EL (cell line): ENCODE measurements at places on chromosomes 3 and 15.

DNA sequence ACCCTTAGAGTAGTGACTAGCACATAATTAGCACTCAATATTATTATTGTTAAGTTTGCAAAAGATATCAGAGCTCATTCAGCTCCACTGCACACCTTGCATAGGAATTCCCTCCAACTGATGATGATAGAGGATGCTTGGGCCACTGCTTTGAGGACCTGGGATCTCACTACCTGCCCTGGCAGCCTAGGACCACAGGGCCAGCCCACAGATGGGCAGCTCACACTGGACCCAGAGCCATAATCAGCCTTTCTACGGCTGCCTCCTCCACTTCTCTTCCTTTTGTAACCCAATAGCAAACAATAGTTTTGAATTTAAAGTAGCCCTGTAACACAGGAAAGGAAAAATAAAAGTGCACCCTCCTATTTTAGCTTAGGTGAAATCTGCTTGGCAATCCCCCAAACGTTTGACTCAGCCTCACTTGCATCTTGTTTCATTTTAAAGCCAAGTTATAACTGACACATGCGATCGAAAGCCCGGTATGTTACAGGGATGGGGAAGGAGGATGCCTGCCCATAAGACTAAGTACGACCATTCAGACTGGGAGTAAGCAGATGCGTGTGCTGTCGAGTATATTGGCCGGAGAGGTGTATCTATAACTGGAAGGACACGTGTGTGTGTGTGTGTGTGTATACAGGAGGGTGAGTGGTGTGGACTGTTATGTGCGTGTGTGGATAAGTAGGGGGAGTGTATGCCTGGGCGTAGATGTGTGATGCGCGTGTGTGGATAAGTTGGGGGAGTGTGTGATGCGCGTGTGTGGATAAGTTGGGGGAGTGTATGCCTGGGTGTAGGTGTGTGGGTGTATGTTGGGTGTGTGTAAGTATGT, 65.9 kb downstream of the CPN2 start:
- no peak for DNase-seq

DNA sequence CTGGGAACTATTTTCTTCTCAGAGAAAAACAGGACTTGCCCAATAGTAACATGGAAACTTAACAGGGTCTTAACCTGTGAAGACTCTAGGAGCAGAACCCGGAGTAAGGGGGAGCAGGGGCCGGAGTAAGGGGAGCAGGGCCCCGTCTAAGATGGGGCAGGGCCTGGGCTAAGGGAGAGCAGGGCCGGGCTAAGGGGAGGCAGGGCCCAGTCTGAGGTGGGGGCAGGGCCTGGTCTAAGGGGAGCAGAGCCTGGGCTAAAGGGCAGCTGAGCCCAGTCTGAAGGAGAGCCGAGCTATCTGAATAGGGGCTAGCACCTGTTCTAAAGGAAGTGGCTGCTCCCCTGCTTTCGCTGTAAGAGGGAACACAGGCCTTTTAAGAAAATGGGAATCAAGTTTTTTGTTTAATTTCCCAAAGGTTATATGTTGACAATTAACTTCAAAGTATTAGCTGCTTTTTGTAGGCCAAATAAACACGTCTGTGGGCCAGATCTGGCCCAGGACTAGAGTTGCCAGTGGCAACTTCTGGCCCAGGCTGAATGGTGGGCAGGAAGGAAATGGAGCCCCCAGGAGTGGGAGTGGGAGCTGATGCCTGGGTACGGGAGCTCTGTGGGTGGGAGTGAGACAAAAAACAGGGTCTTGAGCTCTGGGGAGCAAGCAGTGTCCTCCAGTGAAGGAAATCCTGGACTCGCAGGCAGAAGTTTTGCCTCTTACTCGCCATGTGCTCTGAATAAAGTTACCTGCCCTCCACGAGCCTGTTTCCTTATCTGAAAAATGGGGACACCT, 32.5 kb downstream of the CSPG4 start:
- no peak for DNase-seq

DNA sequence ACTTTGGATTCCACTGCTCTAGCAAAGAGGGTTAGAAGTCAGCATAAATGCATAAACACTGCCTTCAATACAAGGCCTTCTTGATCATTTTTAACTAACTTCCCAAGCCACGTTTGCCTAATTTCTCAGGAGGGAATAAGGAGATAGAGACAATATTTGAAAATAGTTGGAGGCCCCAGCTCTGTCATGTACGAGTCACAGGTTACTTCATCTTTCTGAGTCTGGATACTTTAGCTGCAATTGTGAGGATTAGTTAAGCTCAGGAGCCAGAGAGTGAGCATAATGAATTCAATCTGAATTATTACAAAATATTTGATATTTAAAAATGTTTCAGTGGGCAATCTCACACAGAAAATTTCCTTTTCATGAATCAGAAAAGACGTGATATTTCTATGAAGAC, 298.9 kb downstream of the SHOX2 start:
- peak; percentile 36 for DNase-seq

DNA sequence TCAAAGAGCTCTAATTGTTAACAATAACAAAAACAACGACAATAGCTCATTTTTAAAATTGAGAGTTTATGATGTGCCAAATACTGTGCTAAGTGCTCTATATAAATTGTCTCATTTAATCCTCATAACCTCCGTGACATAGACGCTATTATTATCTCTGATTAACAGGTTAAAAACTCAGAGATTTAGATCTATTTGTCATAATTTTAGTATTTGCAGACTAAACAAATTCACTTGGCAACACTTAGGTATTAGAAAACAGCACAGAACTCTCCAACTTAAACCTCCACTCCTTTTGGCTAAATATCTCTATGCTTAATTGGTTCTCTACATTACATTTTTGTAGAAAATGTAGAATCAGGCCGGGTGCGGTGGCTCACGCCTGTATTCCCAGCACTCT, 136.4 kb downstream of the SPATA16 start:
- DNase-seq: no peak

GRCh38 chr3:151476344-151477018, 15.6 kb upstream of the IGSF10 start:
- DNase-seq: no peak

DNA sequence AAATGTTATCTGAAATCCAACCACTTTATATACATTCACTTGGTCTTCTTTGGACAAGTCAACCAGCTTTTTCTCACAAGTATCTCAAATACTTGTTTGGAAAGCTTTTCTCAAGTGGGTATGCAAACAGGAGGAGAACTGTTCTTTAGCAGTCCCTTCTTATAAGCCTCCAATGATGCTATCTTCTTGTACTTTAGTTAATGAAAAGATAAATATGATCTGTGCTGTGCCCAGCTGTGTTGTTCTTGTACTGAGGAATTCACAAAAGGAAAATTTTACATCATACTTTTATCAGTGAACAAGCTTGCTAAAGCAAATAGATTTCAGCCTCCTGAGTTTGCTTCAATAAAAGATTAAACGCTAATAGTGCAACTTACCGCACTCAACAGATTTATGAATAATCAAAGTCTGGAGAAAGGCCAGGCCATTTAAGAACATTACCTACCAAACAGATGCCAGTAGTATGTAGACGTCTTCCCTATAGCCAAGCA, 395.2 kb downstream of the MECOM start:
- no peak for DNase-seq

GRCh38 chr3:46135475-46135874, 72.6 kb downstream of the CCR1 start:
- DNase-seq: no peak

GRCh38 chr15:51374131-51374530, 32.7 kb downstream of the GLDN start:
- DNase-seq: no peak

- DNase-seq: no peak
These were observed 25.2 kb downstream of the TRIM71 start for GRCh38 chr3:32842987-32843386.

DNA sequence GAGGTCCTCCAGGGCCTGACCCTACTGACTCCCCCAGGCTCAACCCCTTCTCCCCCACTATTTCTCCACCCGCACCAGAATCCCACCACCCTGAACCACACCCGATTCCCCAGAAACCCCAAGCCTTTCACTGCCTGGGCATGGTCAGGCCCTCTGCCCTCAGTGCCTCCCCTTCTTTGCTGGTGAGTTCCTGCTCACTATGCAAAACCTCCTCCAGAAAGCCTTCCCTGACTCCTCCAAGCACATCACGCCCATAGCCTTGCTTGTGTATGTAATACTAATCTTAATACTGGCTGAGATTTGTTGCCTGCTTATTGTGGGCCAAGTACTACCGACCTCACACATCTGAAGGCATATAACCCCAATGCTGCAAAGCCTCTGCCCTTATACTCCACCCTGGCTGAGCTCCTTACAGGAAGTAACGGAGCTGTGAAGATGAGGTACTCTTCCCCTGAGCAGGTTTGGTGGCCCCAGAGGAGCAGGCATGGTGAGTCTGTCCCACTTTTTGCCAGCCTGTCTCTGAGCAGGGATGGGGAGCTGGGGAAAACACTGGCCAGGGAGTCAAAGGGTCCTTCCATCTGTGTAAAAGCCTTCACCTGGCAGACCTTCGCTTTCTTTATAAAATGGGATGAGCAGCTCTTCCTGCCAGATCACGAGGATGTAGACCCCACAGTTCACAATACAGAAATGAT, 9.5 kb downstream of the RAB6B start:
- no peak for DNase-seq

DNA sequence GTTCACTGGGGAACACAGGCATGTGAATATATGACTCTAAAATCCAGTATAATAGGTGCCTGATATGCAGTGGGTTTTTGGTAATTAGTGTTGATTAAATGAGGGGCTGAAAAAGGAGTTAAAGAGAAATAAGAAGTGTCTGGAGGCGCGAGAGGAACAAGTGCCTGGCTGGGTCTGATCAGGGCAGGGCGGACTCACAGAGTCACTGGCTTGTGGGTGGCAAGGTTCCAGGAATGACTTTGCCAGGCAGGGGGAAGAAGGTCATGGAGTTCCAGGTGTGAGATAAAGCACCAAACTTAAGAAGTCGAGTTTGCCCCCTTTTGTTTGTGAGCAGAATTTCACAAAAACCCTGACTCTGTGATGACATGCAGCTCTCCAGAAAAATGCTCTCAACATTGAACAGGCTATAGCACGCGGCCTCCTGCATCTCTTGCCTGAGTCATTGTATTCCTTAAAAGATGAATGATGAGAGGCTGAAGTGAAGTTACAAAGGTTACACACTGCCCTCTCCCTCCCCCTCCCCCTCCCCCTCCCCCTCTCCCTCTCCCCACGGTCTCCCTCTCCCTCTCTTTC, 63.0 kb upstream of the LMCD1 start:
- no peak for DNase-seq
